Bone marrow (tissue), 2 donors: ENCODE measurements at places on chromosomes 11 and 22.

DNA sequence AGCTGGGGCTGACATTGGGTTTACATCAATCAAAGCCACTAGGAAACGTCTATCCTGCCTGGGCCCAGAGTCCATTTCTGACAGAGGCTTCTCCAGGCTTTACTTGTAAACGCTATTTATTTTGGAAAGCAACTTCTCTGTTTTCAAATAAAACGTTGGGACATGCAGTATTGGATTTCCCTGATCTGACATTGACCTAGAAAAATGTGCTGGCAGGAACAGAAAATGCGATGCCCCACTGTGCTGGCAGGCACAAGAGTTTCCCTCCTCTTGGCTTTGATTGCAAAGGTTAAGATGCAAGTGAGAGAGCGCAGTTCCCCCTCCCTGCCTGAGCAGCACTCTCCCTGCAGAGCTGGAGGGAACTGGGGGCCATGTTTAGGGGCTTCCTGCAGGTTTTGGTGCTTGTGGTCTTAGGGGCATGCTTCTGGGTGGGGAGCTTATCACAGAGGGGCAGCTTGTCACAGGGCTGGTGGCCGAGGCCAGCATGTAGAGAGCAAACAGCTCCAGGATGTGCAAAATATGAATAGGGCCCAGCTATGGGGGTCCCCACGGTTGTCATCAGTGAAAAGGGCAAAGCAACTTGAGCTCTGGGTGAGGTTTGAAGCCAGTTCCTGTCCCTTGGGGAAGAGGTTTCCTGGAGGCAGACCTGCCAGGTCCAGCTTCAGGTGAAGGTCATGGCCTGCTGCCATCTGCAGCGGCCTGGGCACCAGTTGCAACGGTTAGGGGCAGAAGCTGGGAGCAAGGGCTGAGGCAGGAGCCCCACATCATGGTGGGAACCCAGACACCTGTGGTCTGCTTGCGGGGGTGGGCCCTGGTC lies 42.3 kb upstream of the DKK3 start:
- DNase-seq = no peak

GRCh38 chr11:45337583-45338360 lies 51.6 kb upstream of the SYT13 start:
- DNase-seq = no peak

GRCh38 chr22:29155966-29156365 lies 49.7 kb upstream of the EMID1 start:
- no peak for DNase-seq

DNA sequence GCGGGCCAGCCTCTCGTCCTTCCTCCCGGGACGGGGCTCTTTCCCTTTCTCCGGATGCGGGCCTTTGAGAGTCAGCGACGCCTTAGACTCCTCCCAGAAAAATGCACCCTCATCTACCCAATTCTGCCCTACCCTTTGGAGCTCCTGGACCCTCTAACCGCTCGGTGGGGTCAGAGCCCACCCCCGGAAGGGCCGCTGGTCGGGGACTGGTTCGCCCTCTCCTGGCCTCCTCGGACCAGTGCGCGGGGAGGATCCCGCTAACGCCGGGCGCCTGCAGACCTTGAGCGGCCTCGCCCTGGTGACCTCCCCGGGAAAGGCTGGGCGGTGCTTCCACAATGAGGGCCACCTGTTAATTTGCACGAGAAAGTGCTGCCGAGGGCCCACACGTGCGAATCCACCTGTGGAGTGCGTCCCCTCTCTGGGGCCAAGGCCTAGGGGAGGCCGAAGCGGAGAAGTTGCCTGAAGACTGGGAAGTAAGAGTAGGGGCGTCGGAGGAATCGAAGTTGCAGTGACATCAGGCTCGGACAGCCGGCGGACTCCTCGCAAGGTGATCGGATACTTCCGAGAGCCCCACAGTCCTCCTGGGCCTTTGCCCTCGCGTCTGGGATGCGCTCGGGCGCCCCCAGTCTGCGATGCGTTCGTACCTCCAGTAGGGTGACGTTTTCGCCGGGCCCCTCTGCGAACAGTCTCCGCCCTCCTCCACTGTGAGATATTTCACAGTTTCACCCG lies 61.5 kb downstream of the ENDOD1 start:
- DNase-seq = peak; percentile 80

DNA sequence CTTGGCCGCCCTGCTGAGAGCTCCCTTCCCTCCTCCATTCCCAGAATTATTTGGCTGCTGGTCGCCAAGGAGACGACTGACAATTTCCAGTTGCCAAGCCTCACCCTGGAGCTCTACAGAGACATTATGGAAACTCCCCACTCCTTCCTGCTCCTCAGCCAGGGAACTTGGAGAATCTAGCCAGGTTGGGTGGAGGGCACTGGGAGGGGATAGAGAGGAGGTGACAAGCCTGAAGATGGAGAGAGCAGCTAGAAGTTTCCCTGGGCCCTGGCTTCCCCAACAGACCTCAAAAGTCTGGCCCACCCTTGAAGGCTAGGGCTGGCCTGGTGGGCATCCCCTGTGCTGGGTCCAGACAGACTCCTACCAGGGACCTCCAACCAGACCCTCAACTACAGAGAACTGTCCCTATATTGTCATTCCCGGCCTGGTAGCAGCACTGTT lies 6.7 kb upstream of the VSIG10L2 start:
- no peak for DNase-seq

DNA sequence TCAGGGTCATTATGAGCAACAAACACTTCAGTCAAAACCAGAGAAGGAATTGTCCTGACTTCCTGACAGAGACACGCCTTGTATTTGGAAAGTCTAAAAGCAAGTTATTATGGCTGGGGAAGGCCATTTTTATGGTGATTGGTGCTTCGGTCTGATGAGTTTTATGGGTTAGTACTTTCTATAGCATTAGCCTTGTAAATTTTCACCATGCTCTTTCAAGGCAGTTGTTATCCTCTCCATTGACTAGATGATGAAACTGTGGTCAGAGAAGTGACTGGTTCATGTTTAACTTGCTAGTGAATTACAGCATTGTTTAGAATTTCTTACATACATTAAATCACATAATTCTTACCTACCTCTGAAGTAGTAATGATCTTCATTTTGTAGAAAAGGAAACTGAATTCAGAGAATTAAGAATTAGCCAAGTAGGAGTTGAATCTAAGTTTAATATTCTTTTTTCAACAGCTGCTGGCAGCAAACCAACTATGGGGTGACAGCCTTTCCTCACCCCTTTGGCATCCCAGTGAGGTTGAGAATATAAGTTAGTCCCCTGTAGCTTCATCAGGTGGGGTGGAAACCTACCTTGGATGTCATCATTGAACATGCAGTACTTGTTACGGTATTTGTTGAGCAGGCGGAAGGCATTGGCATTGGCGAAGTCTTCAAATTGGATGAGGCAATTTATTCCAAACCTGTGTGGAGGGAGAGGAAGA lies 90.0 kb downstream of the CCDC81 start:
- no peak for DNase-seq

GRCh38 chr11:135033540-135033939 lies 621.5 kb upstream of the B3GAT1 start:
- DNase-seq = no peak

DNA sequence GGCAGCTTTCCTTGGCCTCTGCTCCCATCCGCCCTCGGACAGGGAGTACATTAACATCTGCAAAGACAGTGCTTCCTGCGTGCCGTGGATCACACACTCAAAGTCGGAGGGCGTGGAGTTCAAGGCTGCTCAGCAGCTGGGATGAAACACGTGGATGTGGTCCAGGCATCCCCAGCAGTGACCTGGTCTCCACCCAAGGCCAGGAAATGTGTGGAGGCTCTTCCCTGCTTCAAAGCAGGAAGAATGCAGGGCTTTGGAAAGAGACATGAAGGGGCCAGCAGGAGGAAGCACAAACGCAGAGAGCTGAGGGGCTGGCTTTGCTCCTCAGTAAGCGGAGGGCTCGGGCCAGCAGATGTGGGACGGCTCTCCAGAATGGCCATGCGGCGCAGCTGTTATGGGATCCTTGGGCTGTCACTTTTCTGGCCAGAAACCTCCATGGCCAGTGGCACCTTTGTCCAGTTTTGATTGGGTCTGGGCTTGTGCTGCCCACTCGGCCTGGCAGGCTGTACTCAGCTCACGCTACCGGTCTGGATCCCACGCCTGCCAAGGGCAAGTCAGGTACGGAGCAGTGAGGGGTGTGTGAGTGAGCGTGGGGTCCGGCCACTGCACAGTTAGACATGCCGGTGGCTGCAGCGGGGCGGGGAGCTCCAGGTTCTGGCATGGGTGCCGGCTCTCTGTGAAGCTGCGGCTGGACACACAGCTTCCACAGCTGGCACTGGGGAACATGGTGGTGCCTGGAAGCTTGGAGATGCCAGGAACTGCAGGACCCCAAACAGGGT lies 438.0 kb downstream of the TBC1D22A start:
- DNase-seq = no peak

DNA sequence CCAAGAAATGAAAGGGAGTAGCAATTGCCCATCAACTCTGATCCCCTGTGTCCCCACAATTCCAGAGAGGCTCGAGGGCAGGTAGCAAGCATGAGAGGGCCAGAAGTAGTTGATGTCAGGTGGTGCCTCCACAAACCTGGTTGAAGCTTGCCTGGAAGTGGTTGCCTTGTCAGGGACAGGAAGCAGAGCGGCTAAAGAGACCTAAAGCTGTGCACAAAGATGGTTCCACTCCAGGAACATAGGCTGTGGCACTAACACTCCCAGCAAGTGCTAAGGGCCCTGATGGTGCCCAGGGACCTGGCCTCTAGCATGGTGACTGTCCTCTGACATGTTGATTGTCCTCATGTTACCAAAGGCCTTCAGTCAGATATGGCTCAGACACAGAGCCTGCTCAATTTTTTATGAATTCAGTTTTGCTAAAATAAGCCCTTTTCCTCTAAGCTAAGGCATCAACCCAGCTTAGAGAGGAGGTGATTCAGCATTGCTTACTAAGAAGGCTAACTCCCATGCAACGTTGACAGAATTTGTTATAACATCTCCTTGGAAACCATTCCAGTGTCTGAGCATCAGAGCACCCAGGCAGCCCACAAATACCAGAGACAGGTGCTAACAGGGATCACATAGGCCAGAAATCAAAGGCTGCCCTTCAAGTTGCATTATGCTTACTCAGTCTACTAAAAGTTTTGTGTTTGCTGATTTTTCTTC lies 196.3 kb upstream of the ARHGAP20 start:
- no peak for DNase-seq

DNA sequence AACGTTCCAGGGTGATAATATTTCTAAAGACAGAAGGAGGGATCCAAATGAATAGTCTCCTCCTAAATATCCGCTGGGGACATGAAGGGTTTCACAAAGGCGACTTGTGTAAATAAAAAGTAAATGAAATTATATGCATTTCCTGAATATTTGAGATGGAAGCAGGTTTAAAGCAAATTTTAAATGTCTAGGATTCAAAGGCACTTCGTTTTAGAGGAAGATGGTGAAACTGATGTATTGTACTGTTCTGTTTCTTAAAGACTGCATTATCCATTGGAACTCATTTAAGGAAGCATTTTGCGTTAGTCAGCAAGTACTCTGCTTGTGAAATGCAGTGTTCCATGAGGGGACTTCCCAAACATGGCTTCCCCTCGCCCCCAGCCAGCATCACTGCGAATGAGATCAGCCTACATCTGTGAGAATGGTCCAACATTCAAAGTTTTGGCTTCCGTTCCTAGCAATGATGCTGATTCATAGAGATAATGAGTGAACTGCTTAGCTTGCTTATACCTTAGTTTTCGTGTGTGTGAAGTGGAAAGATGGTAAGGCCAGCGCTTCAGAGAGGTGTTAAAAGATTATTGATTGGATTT lies 1.5 kb downstream of the RAB39A start:
- no peak for DNase-seq

GRCh38 chr11:69217276-69218105 lies 61.8 kb downstream of the SMIM38 start:
- DNase-seq = no peak

DNA sequence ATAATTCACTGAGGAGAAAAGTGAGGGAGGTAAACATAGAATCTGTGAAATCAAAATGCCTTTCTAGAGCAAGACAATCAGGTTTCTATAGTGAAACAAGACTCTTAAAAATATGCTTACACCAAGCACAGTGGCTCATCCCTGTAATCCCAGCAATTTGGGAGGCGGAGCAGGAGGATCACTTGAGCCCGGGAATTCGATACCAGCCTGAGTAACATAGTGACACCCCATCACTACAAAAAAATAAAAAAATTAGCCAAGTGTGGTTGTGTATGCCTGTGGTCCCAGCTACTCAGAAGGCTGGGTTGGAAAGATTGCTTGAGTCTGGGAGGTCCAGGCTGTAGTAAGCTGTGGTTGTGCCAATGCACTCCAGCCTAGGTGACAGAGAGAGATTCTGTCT lies 43.2 kb upstream of the ME3 start:
- no peak for DNase-seq

GRCh38 chr11:20311444-20311843 lies 52.1 kb upstream of the HTATIP2 start:
- DNase-seq = no peak

- no peak for DNase-seq
Observed at GRCh38 chr11:97729546-97730272, 1291.0 kb upstream of the CNTN5 start.

- DNase-seq = no peak
Observed at GRCh38 chr11:1564535-1565172, 7.4 kb downstream of the DUSP8 start.

DNA sequence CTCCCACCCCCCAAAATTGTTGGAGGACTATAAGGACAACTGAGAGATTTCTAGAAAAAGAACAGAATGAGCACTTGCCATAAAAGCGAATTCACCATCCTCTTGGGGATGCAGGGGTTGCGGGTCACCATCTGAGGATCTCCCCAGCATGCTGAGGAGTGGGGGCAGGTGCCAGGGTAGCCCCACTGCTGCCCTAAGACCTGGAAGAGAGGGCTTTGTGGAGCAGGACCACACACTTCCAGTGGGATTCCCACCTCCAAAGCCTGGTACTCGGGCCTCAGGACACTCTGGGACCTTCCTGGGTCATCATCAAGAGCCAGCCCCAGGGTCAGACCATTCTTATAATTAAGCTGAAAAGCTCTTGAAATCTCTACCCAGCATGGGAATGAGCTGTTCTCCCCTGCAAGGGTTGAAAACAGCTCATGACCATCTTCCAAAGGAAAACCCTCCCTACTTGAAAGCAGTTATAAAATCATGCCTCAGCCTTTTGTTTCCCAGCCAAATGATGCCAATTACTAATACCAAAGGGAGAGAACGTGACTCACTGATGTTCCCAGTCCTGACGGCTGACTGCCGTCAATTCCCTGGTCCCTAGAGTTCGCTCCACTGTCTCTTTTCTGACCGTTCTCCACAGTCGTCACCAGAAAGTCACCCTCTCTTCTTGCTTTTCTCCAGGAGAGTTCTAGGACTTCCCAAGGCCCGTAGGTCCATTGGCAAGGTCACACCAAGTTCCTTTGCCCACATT lies 76.8 kb upstream of the CREB3L1 start:
- DNase-seq = no peak

DNA sequence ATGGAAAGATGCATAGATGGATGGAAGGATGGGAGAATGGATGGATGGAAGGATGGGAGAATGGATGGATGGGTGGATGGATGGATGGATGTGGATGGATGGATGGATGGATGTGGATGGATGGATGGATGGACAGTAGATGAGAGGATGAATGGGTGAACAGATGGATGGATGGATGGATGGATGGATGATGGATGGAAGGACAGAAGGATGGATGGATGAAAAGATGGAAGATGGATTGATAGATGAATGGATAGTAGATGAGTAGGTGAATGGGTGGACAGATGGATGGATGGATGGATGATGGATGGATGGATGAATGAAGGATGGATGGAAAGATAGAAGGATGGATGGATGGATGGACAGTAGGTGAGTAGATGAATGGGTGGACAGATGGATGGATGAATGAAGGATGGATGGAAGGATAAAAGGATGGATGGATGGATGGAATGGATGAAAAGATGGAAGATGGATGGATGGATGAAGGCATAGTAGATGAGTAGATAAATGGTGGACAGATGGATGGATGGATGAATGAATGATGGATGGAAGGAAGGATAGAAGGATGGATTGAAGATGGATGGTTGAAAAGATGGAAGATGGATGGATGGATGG lies 15.5 kb downstream of the FGF3 start:
- DNase-seq = no peak
